Foreskin fibroblast (primary cell): ENCODE measurements at places on chromosomes 1 and 21.

- no peak for DNase-seq
Measured at GRCh38 chr1:228309326-228310067, 97.1 kb downstream of the TRIM11 start.

- no peak for DNase-seq
Measured at GRCh38 chr21:33510826-33511225, 19.3 kb upstream of the DNAJC28 start.

- peak; percentile 20 for DNase-seq
Measured at GRCh38 chr1:235295902-235296350, 32.1 kb downstream of the ARID4B start.

- no peak for DNase-seq
Measured at GRCh38 chr21:45393021-45393420, 11.9 kb upstream of the COL18A1 start.

DNA sequence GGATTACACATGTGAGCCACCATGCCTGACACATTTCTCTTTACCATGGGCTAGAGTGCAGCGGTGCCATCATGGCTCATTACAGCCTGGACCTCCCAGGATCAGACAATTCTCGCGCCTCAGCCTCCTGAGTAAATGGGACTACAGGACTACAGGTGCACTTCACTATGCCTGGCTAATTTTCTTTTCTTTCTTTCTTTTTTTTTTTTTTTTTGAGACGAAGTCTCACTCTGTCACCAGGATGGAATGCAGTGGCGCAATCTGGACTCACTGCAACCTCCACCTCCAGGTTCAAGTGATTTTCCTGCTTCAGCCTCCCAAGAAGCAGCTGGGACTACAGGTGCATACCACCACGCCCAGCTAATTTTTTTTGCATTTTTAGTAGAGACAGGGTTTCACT is 14.8 kb upstream of the KIF1B start:
- no peak for DNase-seq
